WTC11 (cell line): ENCODE measurements at places on chromosomes 2 and 18. TPM values are rescaled to one million over a fixed set of nuclear protein-coding genes. Genes with fewer than 3 reads are reported as not detected.

GRCh38 chr18:35409911-35410310, 32.8 kb upstream of the ZNF396 start:
- peaks cover 6% of the 10 kb centered on the region for H3K27me3 ChIP-seq
- H3K4me1 ChIP-seq, result peaks cover 16% of the 10 kb centered on the region
- H3K36me3 ChIP-seq, result no peaks in the 10 kb centered on the region
- no peak for DNase-seq

Gene PSMA8
- not detected in 3 replicates for total RNA-seq

DNA sequence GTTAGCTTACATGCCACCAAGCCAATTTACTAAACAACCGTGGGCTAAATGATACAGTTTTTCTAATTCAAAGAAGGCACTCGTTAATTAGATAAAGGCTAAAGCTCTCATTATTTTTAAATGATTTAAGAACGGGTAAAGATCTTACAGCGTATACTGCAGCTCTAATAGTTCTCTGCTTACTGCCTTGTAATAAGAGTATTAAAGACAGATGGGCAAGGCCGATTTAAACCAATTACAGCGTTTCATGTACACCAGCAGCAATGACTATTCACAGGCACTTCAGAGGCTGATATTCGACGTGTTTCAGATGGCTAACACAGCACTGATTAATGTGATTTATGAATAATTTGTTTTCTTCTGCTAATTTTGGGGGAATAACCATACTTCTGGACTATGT, 259.3 kb downstream of the ZNF407 start:
- DNase-seq, result no peak
- H3K27me3 ChIP-seq, result no peaks in the 10 kb centered on the region
- H3K27ac ChIP-seq, result no peak overlapping the region
- peaks cover 7% of the 10 kb centered on the region for H3K4me1 ChIP-seq
- H3K4me3 ChIP-seq, result no peak overlapping the region

Gene MAP3K19
- not detected in 3 replicates for total RNA-seq

Gene WDR12
- 130 to 146 TPM (median 144 TPM) in 3 replicates for total RNA-seq
